ENCODE measurements at places on chromosomes 5 and 9. TPM values are rescaled to one million over a fixed set of nuclear protein-coding genes. Genes with fewer than 3 reads are reported as not detected.

Gene CYSRT1
- 0.25 TPM for total RNA-seq

Gene ZNF483
- total RNA-seq: 28.8 TPM

Gene HMMR
- 2.2 TPM for total RNA-seq

Gene TMEM141
- 8.9 TPM for total RNA-seq

Gene GIN1
- 11.1 TPM for total RNA-seq

Gene WNK2
- total RNA-seq: 30.7 TPM

Gene SLC1A3
- total RNA-seq: 188 TPM

Gene SLC46A2
- total RNA-seq: not detected

Gene MOB3B
- 7.6 TPM for total RNA-seq

Gene WNT8A
- total RNA-seq: under 0.01 TPM

Gene ROPN1L
- total RNA-seq: 2.0 TPM

Gene TICAM2
- 0.49 TPM for total RNA-seq

Gene PRKACG
- not detected for total RNA-seq

Gene ZFP37
- total RNA-seq: 21.9 TPM

Gene QRFP
- total RNA-seq: not detected

Gene ZNF169
- total RNA-seq: 6.9 TPM

Gene WDR31
- 2.7 TPM for total RNA-seq

Gene LTC4S
- total RNA-seq: 0.74 TPM

Gene SLC6A3
- total RNA-seq: not detected

Gene CCDC171
- 21.1 TPM for total RNA-seq

Gene CRHBP
- total RNA-seq: 4.9 TPM

Gene TGFBI
- total RNA-seq: 9.6 TPM

Gene SPAG8
- total RNA-seq: 2.0 TPM

Gene KIAA0825
- 25.1 TPM for total RNA-seq

Gene SPAAR
- 0.25 TPM for total RNA-seq

Gene SPATA31D4
- not detected for total RNA-seq

Gene EXOSC2
- total RNA-seq: 30.5 TPM

Gene CARTPT
- total RNA-seq: 0.74 TPM

Gene GRM6
- total RNA-seq: under 0.01 TPM

Gene SLC22A5
- total RNA-seq: 6.1 TPM

Gene HMCN2
- under 0.01 TPM for total RNA-seq

Gene THBS4
- total RNA-seq: 1.2 TPM

Gene ENC1
- total RNA-seq: 755 TPM

Gene RGS7BP
- 7.6 TPM for total RNA-seq

Gene IL7R
- 0.98 TPM for total RNA-seq

Gene SOX30
- not detected for total RNA-seq

Gene NTNG2
- 4.9 TPM for total RNA-seq

Gene TSSK1B
- not detected for total RNA-seq

Gene CEP72
- total RNA-seq: 3.2 TPM

Gene OLFML2A
- total RNA-seq: 3.2 TPM

Gene UQCRQ
- 76.2 TPM for total RNA-seq

Gene PRDM9
- not detected for total RNA-seq

Gene ALDH1A1
- total RNA-seq: 0.98 TPM

Gene ENTPD2
- total RNA-seq: 0.25 TPM

Gene SV2C
- total RNA-seq: 1.5 TPM

Gene RANBP3L
- total RNA-seq: 9.6 TPM

Gene INSL6
- not detected for total RNA-seq

Gene TEK
- total RNA-seq: 6.1 TPM

Gene PLAC8L1
- total RNA-seq: 0.25 TPM

Gene SPINK9
- not detected for total RNA-seq

Gene PFN3
- 0.74 TPM for total RNA-seq

All from temporal lobe (tissue), 4 donors.